SJCRH30 (cell line): ENCODE measurements at places on chromosomes 3 and 15.
A peak's percentile ranks its signal among the peaks of the same experiment; 100 is the strongest.

DNA sequence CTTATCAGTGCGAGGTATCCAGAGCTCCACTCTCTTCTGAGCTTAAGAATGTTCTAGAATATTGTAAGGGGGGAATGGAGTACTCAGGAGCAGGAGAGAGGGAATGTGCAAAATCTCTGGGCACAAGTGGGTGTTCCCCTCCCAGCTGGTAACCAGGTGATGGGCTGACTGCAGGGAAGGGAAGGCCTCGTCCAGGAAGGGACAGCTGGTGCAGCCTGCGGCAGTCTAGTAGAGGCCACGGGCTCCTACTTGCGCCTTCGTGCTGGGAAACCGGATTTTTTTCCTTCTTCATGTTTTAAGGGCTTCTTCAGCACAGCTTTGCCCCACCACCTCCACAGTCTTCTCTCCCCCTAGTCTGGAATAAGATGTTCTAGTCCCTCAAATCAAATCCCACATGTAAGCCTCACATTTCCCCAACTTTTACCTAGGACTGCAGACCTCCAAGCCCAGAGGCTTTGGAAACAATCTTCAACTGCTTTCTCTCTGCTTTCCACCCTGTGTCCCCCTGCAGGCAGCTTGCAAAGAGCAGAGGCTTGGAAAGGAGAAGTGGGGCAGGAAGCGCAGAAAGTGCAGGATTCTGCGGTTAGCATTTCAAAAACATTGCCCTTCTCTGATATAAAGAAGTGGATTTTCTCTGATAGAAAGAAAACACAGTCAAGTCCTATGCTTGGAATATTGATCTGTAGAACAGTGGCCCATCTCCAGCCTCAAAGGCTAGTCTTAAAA is 11.9 kb upstream of the CGNL1 start:
- DNase-seq: no peak

- DNase-seq: no peak
Measured at GRCh38 chr3:102715030-102715697, 280.3 kb downstream of the ZPLD1 start.

- DNase-seq: no peak
Measured at GRCh38 chr3:194905696-194906095, 220.0 kb downstream of the FAM43A start.

DNA sequence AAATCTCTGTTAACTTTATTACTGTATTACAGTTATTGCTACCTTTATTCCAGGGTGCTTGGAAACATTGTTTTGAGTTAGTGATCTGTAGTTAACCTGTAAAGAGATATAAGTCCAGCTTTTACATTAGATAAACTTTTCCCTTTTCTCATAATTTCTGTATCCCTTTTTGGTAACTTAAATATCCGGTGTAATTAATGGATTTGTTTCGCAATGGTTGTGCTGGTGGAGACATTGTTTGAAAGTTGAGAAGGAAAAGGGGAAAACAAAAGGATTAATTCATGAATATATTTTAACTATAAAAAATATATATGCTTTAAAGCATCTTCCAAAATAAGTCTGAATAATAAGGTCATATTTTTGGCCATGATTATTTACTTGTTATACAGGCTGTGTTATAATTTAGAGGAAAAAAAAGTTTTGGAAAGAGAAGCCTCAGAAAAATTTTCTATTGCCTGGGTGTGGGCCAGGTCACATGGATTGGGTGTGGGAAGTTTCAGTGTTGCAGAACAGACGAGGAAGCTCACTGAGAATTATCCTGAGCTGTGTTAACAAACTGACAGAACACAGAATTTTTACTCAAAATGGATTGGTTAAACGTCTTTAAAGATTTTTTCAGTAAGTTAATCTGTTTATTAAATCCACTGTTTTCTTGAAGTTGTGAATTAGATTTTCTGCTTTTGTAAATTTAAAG is 27.7 kb upstream of the IL20RB start:
- DNase-seq: peak; percentile 7

DNA sequence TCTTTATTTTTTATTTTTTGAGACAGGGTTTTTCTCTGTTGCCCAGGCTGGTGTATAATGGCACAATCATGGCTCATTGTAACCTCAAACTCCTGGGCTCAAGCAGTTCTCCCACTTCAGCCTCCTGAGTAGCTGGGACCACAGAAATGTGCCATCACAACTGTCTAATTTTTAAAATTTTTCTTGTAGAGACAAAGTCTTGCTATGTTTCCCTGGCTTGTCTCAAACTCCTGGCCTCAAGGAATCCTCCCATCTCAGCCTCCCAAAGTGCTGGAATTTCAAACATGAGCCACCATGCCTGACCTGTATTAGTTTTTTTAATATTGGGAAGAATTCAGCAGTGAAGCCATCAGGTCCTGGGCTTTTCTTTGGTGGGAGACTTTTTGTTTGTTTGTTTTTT is 13.6 kb upstream of the CLDN11 start:
- no peak for DNase-seq

- DNase-seq: peak; percentile 19
Measured at GRCh38 chr15:72540606-72541237, 66.6 kb downstream of the ARIH1 start.

- peak; percentile 41 for DNase-seq
Measured at GRCh38 chr15:68418611-68419161, 13.3 kb downstream of the ITGA11 start.
